ENCODE measurements at places on chromosomes 6 and 20. TPM values are rescaled to one million over a fixed set of nuclear protein-coding genes. Genes with fewer than 3 reads are reported as not detected.

The FAXC gene
- 1.1 TPM for total RNA-seq

The CDH26 gene
- 0.32 TPM for total RNA-seq

The PPP1R3G gene
- total RNA-seq = 2.1 TPM

The PROKR2 gene
- not detected for total RNA-seq

The WFDC5 gene
- not detected for total RNA-seq

The TMEM170B gene
- total RNA-seq = 2.5 TPM

The FAM209B gene
- total RNA-seq = 0.52 TPM

The SNRPB2 gene
- total RNA-seq = 63.8 TPM

The OPRL1 gene
- total RNA-seq = 0.52 TPM

The UNC93A gene
- total RNA-seq = not detected

The ZC3H12D gene
- total RNA-seq = 1.3 TPM

The PLA2G7 gene
- not detected for total RNA-seq

The SYNGAP1 gene
- total RNA-seq = 6.3 TPM

The HLA-DRB1 gene
- total RNA-seq = 0.86 TPM

The BHLHE23 gene
- not detected for total RNA-seq

The FGD2 gene
- total RNA-seq = not detected

The NRSN2 gene
- total RNA-seq = 51.0 TPM

The SIRPD gene
- total RNA-seq = not detected

The SLC17A1 gene
- total RNA-seq = not detected

The DNMT3B gene
- total RNA-seq = 2.0 TPM

All from articular chondrocyte of knee joint (primary cell).